ENCODE measurements at places on chromosomes 7 and 10. TPM values are rescaled to one million over a fixed set of nuclear protein-coding genes. Genes with fewer than 3 reads are reported as not detected.

The CALML3 gene
- not detected for total RNA-seq

The PRKG1 gene
- total RNA-seq: 26.3 TPM

The OPTN gene
- total RNA-seq: 87.4 TPM

The PKD2L1 gene
- under 0.01 TPM for total RNA-seq

The NKX1-2 gene
- total RNA-seq: not detected

The OPN4 gene
- total RNA-seq: not detected

The TMEM229A gene
- not detected for total RNA-seq

The TRUB1 gene
- total RNA-seq: 36.6 TPM

The BUB3 gene
- total RNA-seq: 147 TPM

The TMEM72 gene
- total RNA-seq: not detected

The ZNF365 gene
- 9.0 TPM for total RNA-seq

The TMEM196 gene
- total RNA-seq: not detected
